ENCODE measurements at places on chromosomes 12 and 14. TPM values are rescaled to one million over a fixed set of nuclear protein-coding genes. Genes with fewer than 3 reads are reported as not detected.

DNA sequence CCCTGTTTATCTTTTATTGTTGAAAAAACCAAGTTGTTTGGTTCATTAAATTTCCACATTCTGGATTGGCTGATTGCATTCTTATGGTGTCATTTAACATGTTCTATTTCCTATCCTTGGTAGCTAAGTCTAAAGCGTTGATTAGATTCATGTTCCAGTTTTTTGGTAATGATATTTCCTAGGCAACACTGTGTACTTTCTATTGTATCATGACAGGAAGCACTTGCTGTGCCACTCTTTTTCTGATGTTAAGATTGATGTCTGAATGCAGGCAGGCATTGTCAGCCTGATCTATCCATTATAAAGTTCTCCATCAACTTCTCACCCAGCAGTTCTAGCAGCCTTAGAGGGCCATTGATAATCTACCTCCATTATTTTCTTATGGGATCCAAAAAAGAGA lies 91.1 kb upstream of the ARID2 start:
- no peak for DNase-seq

DNA sequence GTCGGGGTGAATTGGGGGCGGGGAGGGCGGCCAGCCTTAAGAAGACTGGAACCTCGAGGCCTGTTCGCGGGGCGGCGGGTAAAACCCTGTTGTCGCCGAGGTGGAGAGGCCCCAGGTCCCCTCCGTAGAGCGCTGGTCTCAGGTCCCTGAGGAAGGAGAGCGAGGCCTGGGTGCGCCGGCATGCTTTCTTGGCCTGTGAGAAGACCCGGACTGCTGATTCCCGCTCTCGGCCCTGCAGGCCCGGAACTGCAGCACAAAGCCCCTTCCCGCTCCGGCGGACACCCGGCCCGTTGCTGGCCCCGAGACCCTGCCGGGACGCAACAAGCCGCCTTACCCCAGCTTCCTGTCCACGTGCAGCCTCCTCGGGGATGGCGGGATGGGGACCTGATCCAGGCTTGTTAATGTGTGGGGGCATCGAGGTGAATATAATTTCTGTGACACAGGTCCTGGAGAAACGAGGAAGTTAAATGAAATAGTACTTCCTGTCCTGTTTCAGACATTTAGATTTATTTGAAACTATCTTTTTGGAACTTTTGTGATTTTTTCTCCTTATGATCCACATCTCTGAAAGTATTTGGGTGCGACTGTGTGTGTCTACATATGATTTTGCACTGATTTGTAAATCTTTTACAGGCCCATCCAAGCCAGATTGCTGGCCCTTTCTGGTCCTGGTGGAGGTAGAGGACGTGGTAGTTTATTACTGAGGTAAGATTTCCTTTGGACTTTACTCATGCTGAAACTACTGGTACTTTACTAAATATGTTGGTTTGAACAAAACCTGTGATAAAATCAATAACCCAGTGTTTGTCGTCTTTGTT lies 600 bp downstream of the PNN start:
- DNase-seq: peak; percentile 26

DNA sequence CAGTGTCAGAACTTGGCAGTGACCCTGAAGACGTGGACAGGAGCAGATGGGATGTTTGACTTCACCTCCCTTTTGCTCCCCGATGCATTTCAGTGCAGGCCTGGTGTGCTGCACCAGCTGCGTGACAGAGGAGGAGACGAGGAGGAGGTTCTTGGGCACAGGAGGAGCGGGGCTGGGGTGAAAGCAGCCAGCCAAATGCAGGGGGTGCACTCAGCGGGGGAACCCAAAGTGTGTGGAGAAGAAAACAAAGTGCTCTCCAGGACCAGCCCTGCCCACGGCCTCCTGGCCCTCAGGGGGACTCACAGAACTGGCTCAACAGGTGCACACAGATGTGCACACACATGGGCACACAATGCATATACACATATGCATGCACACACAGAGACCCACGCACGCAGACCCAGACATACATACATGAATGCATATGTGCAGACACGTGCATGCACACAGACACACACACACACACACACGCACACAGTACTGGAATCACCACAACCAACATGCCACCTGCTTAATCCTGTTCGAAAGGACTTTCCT lies 91.7 kb upstream of the SFSWAP start:
- peak; percentile 14 for DNase-seq

DNA sequence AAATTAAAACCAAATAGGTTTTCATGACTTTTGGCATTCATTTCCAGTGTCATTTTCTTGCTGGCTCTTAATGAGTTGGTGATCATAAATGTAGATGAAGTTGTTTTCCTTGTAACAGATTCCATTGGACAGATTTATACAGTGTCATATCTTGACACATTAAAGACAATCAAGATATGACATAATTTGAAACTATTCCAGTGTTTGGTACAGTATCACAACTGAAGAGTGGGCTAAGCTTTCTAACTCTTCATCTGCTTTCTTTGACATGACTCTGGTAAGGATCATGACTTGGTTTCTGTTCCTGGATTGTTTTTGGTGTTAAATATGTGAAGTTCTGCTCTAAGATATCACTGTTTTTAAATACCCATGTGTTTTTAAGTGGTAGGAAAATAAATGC lies 289.6 kb downstream of the NAV3 start:
- no peak for DNase-seq

OTX2 gene
- polyA plus RNA-seq: not detected

- DNase-seq: no peak
Measured at GRCh38 chr14:61752626-61753025, 9.6 kb upstream of the SNAPC1 start.

DNA sequence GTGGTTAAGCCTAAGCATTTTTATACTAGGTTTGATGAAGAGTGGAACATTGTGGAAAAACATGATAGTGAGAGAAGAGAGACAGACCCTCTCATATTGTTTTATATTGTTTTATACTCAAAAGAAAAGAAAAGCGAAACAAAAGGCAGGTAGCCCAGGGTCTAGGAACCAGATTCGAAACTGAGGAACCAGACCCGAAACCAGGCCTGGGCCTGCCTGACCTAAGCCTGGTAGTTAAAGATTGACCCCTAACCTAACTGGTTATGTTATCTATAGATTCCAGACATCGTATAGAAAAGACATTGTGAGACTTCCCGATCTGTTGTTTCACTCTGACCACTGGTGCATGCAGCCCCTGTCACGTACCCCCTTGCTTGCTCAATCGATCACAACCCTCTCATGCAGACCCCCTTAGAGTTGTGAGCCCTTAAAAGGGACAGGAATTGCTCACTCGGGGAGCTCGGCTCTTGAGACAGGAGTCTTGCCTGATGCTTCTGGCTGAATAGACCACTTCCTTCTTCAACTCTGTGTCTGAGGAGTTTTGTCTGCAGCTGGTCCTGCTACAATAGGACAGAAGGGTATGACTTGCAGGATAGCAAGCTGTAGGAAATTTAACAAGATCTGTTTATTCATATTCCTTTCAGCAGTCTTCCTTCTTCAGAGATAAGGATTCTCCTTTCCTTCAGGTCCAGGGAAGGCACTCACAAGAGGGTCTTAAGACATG lies 147.1 kb upstream of the PLEKHA5 start:
- DNase-seq: no peak

ANKLE2 gene
- 39.6 TPM for polyA plus RNA-seq

LRIG3 gene
- polyA plus RNA-seq: 12.8 TPM

- DNase-seq: no peak
Measured at GRCh38 chr12:120674097-120674636, 12.8 kb upstream of the MLEC start.

GRCh38 chr12:117685110-117685926 lies 283.5 kb downstream of the KSR2 start:
- peak; percentile 69 for DNase-seq

DNA sequence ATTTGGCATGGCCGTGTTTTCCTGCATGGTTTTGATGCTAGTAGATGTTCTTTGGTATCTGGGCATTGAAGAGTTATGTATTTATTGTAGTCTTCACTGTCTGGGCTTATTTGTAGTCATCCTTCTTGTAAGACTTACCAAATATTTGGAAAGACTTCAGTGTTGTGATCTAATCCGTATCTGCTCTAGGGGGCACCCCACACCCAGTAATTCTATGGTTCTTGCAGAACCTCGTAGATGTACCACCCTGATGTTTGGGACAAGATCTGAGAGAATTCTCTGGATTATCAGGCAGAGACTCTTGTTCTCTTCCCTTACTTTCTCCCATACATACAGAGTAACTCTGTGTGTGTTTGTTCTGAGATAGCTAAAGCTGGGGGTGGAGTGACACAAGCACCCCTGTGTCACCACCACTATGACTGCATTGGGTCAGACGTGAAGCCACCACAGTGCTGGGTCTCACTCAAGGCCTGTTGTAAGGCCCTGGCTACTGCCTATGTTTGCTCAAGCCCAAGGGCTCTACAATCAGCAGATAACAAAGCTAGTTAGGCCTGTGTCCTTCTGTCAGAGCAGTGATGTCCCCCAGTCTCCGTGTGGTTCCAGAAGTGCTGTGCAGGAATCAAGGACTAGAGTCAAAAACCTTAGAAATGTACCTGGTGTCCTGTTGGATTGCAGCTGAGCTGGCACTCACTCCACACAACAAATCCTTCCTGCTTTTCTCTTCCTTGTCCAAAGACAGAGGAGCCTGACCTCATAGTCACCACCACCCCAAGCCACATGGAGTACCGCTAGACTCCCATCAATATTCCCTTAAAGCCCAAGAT lies 9.6 kb downstream of the RDH16 start:
- DNase-seq: no peak

KCNH3 gene
- polyA plus RNA-seq: 3.2 TPM

- DNase-seq: no peak
Measured at GRCh38 chr12:10941916-10942607, 3.0 kb upstream of the TAS2R14 start.

DNA sequence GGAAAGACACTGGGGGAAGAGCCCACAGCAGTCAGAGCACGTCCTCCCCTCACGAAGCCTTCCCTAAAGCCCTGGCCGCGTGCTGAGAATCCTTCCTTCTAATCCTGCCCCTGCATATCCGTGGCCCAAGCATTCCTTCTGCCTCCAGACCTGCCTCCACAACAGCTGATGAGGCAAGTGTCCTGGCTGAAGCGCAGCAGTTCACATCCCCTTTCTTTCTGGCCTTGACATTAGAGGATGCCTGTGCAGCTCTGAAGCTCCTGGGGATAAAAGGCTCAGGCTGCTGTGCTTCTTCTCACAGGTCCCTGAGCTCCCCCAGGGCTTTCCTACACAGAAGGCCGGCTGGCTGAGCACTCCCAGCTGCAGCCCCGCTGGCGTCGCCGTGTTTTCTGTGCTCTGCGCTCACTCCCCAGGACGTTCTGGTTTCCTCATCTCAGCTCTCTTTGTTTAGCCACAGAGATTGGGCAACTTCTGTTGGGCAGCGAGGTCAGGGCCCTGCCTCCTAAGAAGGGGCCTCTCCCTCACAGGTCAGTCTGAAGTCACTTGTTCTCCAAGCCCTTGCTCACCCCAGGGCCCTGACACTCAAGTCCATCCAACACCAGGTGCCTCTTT lies 45.8 kb downstream of the NINJ2 start:
- DNase-seq: no peak

GRCh38 chr12:32921397-32921796 lies 24.8 kb upstream of the PKP2 start:
- no peak for DNase-seq

DNAJC22 gene
- 7.6 TPM for polyA plus RNA-seq

LHX5 gene
- polyA plus RNA-seq: not detected

DNA sequence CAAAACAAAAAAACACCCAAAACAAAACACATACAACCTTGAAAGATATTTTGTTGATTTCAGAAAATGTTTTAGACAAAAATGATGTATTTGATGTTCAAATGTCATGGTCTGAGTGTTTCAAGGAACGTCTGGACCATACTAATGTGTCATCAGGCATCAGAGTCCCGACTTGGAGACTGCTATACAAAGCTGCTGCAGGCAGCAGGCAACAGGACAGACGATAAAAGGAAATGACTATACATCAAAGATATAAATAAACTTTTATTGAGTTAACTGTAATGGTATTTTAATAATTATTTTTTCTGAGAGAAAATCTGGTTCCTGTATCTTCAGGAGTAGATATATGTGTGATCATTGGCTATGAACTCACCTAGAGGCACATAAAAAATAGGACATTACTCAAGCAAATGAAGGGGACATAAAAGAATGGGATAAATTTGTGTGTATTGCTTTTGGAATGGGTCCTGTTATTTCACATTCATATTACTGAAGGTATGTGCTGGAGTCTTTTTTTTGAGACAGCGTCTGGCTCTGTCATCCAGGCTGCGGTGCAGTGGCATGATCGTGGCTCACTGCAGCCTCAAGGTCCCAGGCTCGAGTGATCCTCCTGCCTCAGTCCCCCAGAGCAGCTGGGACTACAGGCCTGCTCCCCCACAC lies 87.3 kb upstream of the HECTD1 start:
- DNase-seq: no peak

CLEC14A gene
- polyA plus RNA-seq: 7.5 TPM

KRT77 gene
- not detected for polyA plus RNA-seq

DNA sequence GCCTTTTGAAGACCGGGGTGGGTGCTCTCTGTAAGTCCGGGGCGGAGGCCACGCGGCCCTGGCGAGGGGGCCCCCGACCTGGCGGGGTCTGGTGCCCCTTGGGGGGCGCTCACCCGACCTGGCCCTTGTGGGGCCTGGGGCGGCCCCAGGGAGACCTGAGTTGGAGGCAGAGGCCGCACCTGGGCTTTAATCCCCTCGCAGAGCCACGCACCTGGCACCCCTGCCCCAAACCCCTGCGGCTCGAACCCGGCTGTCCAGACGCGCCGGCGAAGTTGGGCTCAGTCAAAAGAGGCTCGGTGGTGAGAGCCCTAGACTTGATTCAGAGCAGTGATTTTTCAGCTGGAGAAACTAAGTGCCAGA lies 267 bp downstream of the CFAP251 start:
- DNase-seq: no peak

- DNase-seq: no peak
Measured at GRCh38 chr14:65373016-65373670, 39.4 kb upstream of the FUT8 start.

- DNase-seq: no peak
Measured at GRCh38 chr12:111816065-111816615, 25.9 kb upstream of the MAPKAPK5 start.

BICDL1 gene
- 23.0 TPM for polyA plus RNA-seq

GRCh38 chr12:622416-622815 lies 40.8 kb downstream of the NINJ2 start:
- no peak for DNase-seq

DNA sequence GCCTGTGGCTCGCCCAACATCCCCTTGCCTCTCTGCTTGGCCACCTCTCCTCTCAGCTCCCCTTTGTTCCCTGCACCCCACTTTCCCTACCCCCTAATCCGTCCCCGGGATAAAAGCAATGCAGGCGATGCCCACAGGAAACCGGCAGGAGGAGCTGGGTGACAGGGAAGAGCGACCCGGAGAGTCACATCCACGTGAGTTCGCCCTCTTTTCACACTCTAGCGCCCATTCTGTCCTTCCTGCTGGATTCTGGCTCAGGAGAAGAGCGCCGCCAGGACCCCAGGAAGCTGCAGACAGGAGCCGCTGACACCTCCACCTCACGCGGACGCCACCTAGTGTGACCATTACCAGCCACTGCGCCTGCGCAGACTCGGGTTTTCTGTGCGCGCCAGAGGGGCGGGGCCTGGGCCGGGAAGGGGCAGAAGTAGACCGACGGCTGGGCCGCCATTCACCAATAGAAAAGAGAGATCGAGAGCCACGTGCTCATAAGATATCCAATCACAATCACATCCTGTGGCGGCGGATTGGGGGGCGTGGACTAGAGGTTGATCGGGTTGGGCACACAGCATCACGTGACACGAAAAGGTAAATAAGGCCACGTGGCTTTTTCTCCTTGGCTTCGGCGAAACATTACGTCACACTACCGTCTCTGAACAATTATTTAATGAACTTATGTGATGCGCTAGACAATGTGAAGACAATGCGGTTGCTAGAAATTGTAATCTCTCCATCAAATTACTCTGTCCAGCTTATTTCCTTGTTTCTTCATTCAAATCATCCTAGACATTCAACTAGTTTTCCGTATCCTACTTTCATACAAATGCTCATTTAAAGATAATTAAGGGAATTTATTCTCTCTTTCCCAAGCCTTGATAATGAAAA lies 10.1 kb downstream of the PLA2G1B start:
- peak; percentile 100 for DNase-seq

Measured in pancreas (tissue), 10 donors.